ENCODE measurements at places on chromosomes 16 and 17. TPM values are rescaled to one million over a fixed set of nuclear protein-coding genes. Genes with fewer than 3 reads are reported as not detected.
A peak's percentile ranks its signal among the peaks of the same experiment; 100 is the strongest.

GRCh38 chr16:53945996-53946395, 242.0 kb downstream of the FTO start:
- ATAC-seq: no peak

Gene TSPOAP1
- 107 TPM for total RNA-seq

- ATAC-seq: no peak
Observed at GRCh38 chr16:79195938-79196337, 404.6 kb downstream of the MAF start.

DNA sequence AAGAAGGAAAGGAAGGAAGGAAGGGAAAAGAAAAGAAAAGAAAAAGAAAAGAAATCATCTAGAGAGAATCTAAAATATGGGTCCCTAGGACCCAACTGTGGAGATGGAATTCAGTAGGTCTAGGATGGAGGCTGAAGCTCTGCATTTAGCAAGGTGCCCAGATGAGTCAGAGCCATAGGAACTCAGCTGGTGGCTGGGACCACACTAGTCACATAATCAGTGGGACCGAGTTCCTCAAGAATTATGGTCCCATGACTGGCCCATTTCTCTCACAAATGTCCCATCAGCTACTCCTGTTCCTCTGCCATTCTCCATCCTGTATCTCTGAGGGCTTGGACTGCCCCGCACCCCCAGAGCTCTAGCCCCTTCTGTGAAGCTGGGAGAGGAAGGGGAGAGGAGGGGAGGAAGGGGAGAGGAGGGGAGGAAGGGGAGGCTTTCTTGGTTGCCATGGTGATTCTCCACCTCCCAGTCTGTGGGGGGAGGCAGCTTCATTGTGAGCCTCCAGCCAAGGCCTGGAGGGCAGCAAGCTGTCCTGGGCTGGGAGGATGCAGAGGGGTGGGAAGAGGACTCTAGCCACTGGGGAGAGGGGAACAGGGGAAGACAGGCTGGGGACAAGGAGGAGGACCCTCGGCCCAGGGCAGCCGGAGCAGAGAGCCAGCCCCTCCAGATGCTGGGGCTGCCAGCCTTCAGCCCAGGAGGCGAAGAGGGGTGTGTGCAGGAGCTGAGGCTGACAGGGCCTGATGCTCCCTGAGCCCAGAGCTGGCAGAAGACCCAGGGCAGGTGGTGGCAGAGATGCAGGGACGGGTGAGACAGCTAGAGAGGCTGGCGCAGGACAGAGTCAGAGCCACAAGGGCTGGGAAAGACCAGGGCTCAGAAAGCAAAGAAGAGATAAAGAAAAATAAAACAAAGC, 37.8 kb upstream of the LHX1 start:
- ATAC-seq: no peak

DNA sequence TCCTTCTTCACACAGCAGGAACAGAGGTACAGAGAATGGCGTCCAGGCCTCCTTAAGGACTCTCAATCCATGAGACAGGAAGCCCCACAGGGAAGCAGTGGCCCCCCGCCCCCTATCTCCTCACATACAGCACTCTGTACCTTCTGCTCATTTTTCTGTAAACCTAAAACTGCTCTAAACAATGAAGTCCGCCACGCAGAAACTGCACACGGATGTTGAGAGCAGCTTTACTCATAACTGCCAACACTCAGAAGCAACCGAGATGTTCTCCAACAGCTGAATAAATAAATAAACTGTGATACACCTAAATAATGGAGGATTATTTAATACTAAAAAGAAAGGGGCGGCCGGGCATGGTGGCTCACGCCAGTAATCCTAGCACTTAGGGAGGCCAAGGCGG, 9.9 kb downstream of the TBC1D16 start:
- ATAC-seq: no peak

DNA sequence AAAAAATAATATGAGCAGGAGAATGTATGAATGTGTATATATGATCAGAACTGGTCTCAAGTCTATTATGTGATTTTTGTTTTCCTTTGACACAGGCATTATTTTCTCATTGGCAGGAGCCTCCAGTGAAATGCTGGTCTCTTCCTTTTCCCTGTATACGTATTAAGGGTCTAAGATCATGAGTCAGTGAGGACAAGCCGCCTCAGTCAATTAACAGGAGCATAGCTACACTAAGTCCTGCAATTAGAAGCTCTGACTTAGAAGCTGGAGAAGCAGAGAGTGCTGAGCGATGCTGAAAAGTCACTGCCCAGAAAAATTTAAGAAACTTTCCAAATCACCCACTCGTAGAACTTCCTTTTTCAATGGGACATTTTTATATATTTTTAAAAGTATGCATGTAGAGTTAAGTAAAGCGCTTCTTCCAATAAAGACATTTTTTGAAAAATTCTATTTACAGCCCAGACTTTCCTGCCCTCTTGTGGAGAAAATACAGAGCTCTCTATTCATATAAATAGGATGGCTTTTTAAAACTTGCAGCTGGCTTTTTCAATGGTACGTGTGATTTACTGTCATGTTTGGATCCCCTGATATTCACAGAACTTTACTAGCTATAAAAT, 70.2 kb upstream of the PSMD7 start:
- ATAC-seq: no peak

DNA sequence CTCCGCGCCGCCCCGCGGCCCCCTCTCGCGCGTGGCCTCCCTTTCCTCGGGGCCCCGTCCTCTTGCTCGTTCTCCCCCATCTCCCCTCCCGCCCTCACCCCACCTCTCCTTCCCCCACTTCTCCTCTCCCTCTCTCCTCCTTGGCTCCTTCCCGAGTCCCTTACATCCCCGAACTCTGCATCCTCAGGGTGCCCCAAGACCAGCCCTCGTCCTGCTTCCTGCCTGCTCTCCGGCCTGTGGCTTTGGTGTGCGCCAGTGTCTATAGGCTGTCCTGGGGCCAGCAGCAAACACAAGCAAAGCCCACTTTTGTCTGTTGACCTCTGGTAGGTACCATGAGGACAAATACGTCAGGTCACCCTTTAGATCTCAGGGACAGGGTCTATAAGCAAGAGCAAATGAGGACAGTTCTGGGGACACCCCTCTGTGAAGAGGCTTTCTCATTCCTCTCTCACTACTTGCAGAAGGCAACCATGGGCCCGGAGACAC, 284 bp upstream of the COPZ2 start:
- ATAC-seq: peak; percentile 25

Data from activated T-helper 17 cell treated with anti-CD3 and anti-CD28 coated beads, Interleukin-2, amount 50 U/mL, for 72 hours (primary cell).